ENCODE measurements at places on chromosomes 13 and 19.

GRCh38 chr13:37493775-37494174, 104.8 kb downstream of the POSTN start:
- no peak for DNase-seq

DNA sequence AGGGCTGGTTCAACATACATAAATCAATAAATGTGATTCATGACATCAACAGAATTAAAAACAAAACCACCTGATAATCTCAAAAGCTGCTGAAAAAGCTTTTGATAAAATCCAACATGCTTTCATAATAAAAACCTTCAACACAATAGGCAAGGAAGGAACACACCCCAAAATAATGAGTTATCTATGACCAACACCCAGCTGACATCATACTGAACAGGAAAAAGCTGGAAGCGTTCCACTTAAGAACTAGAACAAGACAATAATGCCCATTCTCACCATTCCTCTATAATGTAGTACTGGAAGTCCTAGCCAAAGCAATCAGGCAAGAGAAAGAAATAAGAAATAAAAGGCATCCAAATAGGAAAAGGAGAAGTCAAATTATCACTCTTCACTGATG, 116.2 kb upstream of the FREM2 start:
- no peak for DNase-seq

- DNase-seq: no peak
Observed at GRCh38 chr19:8494158-8494557, 8.3 kb downstream of the PRAM1 start.

DNA sequence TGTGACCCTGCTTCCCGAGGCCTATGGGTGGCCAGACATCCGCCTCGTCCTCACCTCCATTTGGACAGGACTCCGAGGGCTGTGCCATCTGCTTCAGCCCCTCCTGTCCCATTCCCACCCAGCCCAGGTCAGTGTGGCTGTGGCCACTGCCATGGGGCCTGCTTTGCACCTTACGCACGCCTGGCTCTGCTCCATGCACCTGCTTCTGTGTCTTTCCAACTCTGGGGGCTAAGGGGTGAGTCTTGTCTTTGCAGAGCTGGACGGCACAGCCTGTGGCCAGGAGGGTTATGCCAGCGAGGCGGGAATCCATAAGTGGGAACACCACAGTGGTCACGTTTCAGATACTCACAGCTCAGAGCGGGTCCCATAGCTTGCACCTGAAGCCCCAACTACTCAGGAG, 5.2 kb upstream of the ZNF554 start:
- DNase-seq: no peak

DNA sequence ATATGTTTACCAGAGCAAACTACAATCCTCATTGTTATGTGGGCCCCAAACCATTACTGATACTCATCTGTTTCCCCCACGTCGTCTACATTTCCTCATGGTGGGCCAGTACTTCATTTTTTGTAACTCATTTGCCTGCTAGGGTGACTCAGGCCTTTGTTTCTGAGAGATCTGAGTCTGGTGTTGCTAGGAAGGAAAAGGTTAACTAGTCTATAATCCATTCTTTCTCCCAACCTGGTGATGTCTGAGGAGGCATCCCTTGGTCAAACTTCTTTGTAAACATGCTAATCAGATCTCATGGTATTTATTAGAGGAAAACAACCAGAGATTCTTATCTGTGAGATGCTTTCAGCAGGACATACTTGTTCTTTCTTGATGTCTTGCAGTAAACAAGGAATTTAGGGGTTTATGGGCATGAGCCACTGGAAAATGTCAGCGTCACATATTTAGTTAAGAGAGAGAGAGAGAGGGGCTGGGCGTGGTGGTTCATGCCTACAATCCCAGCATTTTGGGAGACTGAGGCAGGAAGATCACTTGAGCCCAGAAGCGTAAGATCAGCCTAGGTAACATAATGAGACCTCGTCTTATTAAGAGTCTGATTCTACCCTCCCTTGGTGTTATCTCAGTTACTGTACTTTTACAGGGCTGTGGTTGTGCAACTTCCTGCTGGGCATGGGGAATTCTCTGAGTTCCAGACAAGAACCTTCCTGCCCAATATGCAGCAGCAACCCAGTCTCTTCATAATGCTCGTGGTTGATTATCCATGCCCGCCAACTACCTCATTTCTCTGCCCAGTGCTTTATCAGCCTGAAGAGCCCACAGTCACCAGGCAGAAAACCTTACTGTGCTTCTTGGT, 9.7 kb upstream of the DPRX start:
- DNase-seq: peak; percentile 61

GRCh38 chr13:113781571-113781970, 22.5 kb downstream of the TMEM255B start:
- DNase-seq: no peak

- DNase-seq: no peak
Observed at GRCh38 chr13:43877766-43878165, 1.8 kb downstream of the CCDC122 start.

GRCh38 chr13:97306645-97307044, 84.5 kb downstream of the MBNL2 start:
- DNase-seq: peak; percentile 45

Measured in dermis microvascular lymphatic vessel endothelial cell (primary cell).